Stimulated activated naive CD8-positive, alpha-beta T cell treated with anti-CD3 and anti-CD28 coated beads, Interleukin-15, Interleukin-2, amounts not matched to agents 100 U/mL and 50 U/mL, for 24 hours (primary cell): ENCODE measurements at places on chromosomes 11 and 22.

DNA sequence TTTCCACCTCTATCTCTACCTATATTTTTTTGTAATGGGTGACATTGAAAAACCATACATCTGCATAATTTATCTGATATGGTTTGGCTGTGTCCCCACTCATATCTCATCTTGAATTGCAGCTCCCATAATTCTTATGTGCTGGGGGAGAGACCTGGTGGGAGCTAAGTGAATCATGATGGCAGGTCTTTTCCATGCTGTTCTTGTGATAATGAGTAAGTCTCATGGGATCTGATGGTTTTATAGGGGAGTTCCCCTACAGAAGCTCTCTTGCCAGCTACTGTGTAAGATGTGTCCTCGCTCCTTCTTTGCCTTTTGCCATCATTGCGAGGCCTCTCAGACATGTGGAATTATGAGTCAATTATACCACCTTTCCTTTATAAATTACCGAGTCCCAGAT lies 551.0 kb upstream of the ANO5 start:
- no peak for DNase-seq

GRCh38 chr11:74992852-74993251 lies 4.1 kb downstream of the NEU3 start:
- no peak for DNase-seq

- peak; percentile 1 for DNase-seq
These were observed 61.8 kb downstream of the SMIM38 start for GRCh38 chr11:69217276-69218105.

GRCh38 chr11:110977661-110978060 lies 265.4 kb upstream of the ARHGAP20 start:
- DNase-seq = no peak

GRCh38 chr11:124760205-124760652 lies 1.9 kb downstream of the ESAM start:
- no peak for DNase-seq

DNA sequence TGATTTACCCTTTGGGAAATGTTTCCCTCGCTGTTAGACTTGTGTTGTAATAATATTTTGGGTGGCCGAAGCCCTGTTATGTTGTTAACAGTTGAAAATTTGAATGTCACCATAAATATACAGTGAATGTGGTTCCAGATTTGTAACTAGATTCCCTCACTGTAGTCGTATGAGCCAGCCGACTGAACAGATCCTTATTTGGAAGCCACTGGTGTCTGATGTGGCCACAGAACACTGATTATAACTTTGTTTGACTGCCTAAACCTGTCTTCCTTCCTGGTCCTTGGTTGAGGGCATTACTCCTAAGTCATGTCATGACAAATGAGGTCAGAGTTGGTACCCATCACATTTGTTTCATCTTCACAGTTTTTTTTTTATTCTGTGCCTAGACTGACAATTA lies 45.4 kb downstream of the YAP1 start:
- DNase-seq = no peak

- DNase-seq = no peak
These were observed 111.2 kb downstream of the PTPRJ start for GRCh38 chr11:48091426-48092102.

- DNase-seq = no peak
These were observed 152.9 kb downstream of the DBX1 start for GRCh38 chr11:20007386-20007785.

GRCh38 chr22:37994049-37994448 lies 9.7 kb upstream of the SOX10 start:
- DNase-seq = no peak

GRCh38 chr11:2807025-2807681 lies 78.4 kb downstream of the CDKN1C start:
- no peak for DNase-seq

DNA sequence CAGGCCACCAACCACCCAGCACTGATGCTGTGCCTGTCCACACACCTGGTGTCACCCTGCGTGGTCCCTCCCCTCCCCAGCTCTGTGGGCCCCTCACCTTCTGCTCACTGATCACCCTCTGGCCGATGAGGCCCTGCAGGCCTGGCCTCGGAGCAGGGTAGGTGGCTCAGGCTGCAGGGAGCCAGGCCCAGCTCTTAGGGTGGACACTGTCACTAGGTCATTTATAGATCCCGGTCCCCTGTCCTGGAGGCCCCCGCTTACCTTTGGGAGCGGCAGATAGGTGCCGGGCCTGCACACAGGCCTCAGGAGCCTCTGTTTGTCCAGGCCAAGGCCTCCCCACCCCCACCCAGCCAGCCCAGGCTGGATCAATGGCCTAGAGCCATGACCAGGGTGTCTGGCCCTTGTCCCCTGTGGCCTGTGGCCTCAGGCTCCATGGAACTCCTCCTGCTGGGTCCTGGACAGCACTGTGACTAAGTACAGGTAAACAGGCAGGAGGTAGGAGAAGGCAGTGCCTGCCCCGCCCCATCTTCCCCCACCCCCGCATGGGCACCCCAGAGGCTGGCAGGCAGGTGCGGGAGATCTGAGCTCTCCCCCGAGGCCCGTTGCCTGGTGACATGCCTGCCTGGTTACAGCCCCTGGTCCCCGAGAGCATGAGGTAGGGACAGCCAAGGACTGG lies at the start of gene TMPRSS6:
Gene TMPRSS6, minus strand, starts transcription at position 472 of the 676 bp plus-strand sequence. CDS start 6,296 bp downstream, outside the sequence.
- no peak for DNase-seq

DNA sequence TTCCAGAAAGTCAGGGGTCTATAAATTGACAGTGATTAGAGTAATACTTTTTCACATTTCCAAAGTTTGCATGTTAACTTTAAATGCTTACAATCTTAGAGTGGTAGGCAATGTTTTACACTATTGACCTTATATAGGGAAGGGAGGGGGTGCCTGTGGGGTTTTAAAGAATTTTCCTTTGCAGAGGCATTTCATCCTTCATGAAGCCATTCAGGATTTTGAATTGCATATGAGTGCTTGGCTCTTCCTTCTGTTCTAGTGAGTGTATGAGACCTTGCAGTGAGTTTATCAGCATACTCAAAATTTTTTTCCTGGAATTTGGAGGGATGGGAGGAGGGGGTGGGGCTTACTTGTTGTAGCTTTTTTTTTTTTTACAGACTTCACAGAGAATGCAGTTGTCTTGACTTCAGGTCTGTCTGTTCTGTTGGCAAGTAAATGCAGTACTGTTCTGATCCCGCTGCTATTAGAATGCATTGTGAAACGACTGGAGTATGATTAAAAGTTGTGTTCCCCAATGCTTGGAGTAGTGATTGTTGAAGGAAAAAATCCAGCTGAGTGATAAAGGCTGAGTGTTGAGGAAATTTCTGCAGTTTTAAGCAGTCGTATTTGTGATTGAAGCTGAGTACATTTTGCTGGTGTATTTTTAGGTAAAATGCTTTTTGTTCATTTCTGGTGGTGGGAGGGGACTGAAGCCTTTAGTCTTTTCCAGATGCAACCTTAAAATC lies 5.3 kb downstream of the MALAT1 start:
- no peak for DNase-seq

DNA sequence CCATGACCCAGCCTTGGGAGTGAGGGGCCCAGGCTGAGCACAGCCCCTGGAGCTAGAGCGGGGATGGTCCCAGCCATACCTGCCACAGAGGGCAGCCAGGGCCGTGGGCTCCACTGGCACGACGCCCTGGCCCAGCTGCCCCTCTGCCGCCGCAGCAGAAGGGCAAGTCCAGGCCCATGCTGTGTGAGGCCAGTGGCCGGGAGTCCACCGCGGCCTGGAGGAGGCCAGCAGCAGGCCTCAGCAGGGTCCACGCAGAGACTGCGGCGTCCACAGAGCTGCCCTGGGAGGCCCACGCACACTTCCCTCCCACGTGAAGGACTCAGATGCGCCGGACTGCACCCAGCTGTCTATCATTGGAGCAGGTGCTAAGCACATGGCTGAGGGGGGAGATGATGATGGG lies 23.5 kb downstream of the MOB2 start:
- DNase-seq = no peak

- no peak for DNase-seq
These were observed 5.1 kb upstream of the ARSA start for GRCh38 chr22:50633086-50633485.
